ENCODE measurements at places on chromosomes 5 and 9.
A peak's percentile ranks its signal among the peaks of the same experiment; 100 is the strongest.

- no peak for DNase-seq
Measured at GRCh38 chr5:87254035-87254434, 13.6 kb upstream of the RASA1 start.

- DNase-seq: peak; percentile 54
Measured at GRCh38 chr5:7348168-7348854, 47.6 kb upstream of the ADCY2 start.

DNA sequence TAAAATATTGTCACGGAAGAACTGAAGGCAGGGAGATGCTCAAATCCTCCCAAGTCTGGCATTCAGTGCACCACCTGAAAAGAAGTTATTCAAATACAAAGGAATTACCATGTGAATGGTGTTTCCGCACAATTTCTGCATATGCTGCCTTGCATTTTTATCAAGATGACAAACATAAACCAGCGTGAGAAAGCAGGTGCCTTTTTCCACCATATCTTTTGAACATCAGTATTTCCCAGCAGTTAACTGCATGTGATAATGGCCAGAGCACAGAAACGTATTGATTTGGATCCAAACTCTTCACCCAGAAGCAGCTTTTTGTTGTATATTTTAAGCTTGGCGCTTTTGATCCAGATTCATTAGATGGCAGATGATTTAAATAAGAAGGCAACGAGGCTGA lies 808.0 kb downstream of the TLE1 start:
- DNase-seq: no peak

DNA sequence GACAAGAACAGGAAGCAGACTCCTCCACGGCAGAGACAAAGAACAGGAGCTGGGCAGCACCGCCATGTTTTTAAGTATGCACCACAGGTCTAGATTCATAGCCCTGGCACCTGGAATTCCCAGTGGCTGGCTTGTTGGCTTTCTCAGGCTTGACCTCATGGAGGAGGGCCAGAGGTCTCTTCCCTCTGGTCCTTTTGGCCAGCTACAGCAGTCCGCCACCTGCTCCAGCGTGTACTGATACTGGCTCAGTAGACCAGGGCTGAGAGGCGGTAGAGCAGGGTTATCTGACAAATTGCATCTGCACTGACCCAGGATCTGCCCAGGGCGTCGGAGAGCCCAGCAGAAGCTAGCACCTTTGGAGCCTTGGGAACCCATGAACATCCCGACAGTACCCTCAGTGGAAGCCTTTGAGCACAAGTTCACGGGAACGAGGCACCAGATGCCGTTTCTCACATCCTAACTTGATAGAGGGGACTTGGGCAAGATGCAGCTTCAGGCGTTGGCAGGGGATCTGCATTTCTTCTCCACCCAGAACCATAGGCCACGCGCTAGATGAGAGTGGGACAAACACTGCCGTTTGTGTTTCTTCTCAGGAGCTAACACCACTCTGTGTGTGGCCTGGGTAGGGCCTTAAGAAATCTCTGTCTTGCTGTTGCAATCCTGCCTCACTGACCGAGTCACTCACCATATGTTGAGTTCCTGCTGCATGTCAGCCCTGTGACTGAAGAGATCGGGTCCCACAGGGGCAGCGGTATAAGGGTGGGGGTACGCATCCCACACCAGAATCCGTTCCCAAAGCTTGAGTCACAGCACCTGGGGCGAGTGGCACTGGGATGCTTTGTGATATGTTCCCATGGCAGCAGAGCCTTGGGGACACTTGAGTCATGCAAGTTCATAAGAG lies 90.3 kb upstream of the OTULINL start:
- DNase-seq: no peak

- DNase-seq: no peak
Measured at GRCh38 chr5:54080831-54081230, 229.5 kb downstream of the ARL15 start.

DNA sequence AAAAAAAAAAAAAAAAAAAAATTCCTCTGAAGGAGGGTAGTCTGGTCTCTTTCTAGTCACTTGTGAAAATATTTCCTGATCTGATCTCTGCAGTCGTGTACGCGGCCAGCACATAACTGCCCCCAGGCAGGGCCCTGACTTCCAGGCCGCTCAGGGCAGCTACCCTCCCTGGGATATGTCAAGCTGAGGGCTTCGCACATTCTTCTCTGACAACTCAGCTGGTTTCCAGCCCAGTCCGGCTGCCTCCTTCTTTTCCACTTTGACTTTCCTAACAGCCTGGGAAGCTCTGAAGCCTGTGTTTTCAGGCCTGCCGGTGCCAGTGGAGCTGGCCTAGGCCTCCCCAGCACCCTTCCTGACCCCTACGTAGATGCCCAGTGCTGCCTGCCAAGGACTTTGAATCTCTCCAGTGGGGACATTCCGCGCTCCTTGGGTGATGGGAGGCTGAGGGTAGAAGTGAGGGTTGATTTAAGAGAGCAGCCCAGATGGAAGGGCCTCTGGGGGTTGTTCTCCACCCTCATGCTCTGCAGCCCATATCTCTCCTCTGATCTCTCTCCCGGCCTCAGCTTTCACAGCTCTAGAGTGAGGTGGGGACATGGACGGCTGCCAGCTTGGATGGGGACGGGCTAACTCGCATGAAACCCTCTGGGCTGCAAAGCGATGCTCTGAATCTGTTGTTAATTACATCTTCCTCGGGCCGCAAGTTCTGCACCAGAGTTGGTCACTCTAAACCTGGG lies 20.7 kb downstream of the COL5A1 start:
- no peak for DNase-seq

DNA sequence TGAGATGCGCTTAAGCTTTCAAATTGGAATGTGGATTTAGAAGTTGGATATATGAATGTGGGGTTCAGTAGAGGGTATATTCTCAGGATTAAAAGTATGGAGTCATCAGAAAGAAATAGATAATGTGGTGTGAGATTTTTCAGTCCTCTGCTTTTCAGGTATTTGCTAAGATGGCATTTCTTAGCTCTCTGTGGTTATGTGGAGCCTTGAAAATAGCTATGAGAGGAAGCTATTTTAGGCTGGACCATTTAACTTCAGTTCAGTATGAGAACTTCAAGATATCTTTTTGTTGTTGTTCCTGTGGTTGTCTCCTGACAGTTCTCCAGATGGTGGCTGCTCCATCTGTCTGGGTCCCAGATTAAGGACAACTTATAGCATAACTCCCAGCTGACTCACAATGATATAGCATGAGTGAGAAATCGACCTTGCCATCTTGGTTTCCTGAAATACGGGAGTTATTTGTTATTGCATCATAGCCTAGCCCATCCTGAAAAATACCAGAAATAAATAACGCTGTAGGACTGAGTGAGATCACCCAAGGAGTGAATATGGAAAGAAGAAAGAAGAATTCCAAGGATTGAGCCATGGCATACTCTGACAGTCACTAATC lies 461.5 kb downstream of the ANXA1 start:
- no peak for DNase-seq

DNA sequence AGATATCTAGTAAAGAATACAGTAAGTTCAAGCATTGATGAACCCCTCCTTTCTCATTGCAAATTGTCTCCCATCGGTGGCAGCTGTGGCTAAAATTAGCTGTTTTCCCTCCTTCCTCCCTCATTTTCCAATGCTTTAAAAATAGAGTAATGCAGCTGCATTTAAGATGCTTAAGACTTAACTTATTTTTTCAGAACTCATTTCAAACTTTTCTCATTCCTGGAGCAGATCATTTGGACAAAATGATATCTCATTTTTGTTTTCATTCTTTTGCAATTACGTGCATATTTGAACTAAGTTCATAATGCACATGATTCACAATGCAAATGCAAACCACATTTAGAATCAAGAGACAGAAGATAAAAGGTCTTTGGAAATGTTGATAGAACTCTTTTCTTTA lies 14.6 kb downstream of the HSPB3 start:
- no peak for DNase-seq

DNA sequence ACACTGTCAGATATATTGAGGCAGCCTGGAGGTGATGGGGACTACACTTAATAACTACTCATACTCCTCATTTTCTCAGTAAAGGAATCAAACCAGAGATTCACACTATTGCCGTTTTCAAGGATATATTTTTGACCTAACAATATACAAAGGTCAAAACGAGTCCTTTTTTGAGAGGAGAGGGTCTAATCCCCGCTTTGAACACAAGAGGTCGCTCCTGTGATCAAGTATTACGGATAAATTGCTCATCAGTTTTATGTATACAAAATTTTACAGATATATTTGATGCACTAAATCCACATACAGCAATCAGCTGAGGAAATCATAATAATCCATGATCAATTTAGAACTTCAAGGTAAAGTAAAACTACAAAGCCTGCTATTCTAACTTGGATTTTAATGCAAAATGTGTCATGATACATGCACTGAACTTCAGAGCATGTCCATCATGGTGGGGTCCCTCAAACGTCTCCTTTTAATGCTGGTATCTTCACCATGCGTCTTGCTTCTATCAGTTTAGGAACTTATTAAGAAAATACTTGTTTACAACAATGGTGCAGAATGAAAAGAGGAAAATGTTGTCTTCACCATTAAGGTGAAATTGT lies 2.5 kb upstream of the ISL1 start:
- DNase-seq: peak; percentile 33

DNA sequence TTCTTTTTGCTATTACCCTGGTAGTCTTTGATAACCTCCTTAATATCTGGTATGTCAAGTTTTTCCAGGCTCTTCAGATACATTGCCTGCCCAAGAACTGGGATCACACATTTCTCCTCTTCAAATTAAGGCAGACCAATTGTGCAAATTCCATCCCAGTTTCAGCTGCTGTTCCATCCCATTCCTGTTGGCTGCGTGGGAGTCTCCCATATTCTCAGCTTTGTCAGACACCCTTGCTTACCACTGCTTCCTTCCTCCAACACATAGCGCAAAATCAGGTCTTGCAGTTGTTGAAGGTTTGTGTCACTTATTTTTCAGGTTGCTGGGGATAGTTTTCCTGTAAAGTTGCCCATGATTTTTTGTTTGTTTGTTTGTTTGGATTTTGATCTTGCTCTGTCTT lies 15.2 kb downstream of the HCN1 start:
- no peak for DNase-seq

- DNase-seq: no peak
Measured at GRCh38 chr5:174575043-174575442, 149.3 kb upstream of the MSX2 start.

GRCh38 chr5:67549947-67550346 lies 353.3 kb upstream of the CD180 start:
- DNase-seq: no peak

- peak; percentile 40 for DNase-seq
Measured at GRCh38 chr9:3908731-3909130, 382.9 kb upstream of the RFX3 start.

GRCh38 chr9:87336407-87336806 lies 161.3 kb upstream of the DAPK1 start:
- DNase-seq: no peak

- DNase-seq: no peak
Measured at GRCh38 chr5:35863159-35863558, 6.5 kb downstream of the IL7R start.

- DNase-seq: no peak
Measured at GRCh38 chr5:10317825-10318682, 10.4 kb upstream of the CMBL start.

- no peak for DNase-seq
Measured at GRCh38 chr5:127236254-127236653, 54.3 kb upstream of the MEGF10 start.

GRCh38 chr5:149782895-149783586 lies 52.9 kb downstream of the PPARGC1B start:
- no peak for DNase-seq

DNA sequence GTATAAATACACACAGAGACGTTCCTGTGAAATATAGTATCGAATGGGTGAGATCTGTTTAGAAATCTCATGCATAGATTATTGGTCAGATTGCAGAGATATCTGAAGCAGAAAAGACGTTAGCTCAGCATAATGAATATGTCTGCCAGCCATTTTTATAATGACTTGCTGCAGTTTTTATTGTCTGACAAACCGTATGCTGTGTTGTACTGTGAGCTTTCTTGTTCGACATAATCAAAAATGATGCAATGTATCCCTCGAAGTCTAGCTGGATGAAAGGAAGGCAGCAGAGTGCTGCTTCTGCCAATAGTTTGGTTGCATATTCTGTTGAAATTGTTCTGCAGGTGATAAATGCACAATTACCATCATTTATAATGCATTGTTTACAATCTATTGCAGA lies 514.9 kb upstream of the ARRDC3 start:
- DNase-seq: no peak

GRCh38 chr5:60613826-60614225 lies 86.1 kb downstream of the DEPDC1B start:
- DNase-seq: no peak

DNA sequence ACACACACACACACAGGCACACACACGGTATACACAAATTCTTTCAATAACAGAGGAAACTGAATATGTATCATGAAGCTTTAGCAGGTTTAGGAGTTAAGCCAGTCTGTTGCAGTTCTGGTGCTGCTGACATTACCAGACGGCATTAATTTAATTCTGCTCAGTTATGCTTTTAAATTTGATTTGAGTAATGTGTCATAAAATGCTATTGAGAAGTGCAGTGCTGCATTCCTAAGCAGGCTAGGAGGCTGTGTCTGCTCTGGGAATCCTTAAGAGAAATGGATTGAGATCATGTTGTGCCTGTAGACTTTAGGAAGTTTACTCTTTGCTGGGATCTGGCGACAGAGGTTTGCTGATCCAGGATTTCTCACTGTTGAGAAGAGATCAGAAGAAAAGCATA lies 733.8 kb downstream of the BRINP1 start:
- no peak for DNase-seq

DNA sequence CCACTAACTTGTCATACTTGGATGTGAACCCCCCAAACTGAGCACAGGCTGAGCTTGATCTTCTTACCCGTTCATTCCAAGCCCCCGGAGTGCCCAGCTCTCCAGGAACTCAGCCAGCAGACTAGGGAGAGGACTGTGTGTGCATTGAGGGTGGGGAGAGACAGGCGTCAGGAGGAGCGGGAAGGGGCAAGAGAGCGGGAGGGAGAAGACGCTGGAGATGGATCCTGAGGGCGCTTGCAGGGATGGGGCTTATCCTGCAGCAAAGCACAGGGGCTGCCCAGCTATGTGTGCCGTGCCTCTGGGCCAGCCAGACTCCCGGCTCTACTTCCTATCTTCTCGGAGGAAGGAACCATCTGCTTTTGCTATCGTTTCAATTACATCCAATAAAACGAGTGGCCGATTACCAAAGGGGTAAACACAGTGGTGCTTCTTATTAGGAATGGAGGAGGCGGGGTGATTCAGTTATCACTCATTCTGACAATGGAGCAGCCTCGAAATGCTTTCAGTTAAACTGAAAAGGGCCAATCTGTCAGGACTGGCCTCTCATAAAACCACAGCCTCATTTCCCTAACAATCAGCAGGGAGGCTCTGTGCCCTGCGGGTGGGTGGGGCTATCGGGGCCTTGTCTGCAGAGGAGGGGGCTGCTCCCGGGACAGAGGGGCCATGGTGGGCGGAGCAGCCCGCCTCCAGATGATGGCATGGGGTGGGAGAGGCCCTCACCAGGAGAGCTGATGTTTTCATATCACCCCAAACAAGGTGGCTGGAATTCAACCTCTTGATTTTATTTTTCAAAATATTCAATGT lies 168.2 kb downstream of the DAB2IP start:
- no peak for DNase-seq

Data from pons (tissue), 1 donor.